ENCODE measurements at places on chromosomes 5 and 9. TPM values are rescaled to one million over a fixed set of nuclear protein-coding genes. Genes with fewer than 3 reads are reported as not detected.

GRCh38 chr9:6226696-6227095 is 11.1 kb downstream of the IL33 start:
- DNase-seq: no peak

DNA sequence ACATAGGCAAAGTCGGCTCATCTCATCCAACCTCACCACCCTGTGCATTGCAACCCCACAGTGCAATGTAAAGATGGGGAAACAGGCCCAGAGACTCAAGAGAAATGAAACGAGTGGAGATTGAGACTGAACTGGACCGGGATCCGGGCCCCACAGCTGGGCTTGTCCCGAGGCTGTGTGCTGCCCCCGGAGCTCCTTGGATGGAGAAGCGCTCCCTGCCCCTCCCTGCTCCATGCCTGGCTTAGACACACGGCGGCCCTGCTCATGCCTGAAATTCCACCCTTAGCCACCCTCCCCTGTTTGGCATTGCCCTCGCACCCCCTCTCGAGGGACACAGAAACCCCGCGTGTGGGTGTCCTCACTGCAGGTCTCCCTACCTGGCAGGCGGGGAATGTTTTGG is 27.2 kb upstream of the FCN1 start:
- no peak for DNase-seq

The GFPT2 gene
- 10.6 TPM for total RNA-seq

The STARD4 gene
- 2.3 TPM for total RNA-seq

The CDK9 gene
- 47.7 TPM for total RNA-seq

- no peak for DNase-seq
These were observed 48.4 kb upstream of the SNAPC3 start for GRCh38 chr9:15374310-15374709.

DNA sequence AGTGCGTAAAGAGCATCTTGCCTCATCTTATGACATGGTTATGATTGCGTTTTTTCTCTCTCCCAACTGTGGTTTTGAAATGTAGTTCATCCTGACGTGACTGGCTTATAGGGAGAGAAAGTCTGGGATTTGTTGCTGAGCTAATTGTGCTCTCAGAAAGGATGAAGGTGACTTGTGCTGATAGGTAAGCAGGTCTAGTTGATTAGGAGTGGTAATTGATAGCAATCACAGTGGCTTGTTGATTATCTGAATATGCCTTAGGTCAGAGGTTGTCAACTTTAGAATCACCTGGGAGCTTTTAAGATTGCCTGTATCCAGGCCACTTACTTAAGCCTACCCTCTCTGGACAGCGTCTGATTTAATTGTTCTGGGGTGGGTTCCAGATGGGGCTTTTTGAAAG is 117.8 kb downstream of the TLE4 start:
- DNase-seq: no peak

The TAS2R1 gene
- total RNA-seq: not detected

- no peak for DNase-seq
These were observed 153.8 kb upstream of the RASA1 start for GRCh38 chr5:87113861-87114260.

- DNase-seq: no peak
These were observed 99.3 kb upstream of the LHFPL2 start for GRCh38 chr5:78747705-78748359.

GRCh38 chr9:38727497-38728001 is 7.6 kb upstream of the FAM240B start:
- DNase-seq: no peak

- no peak for DNase-seq
These were observed 54.2 kb downstream of the RASGRF2 start for GRCh38 chr5:81014348-81014747.

DNA sequence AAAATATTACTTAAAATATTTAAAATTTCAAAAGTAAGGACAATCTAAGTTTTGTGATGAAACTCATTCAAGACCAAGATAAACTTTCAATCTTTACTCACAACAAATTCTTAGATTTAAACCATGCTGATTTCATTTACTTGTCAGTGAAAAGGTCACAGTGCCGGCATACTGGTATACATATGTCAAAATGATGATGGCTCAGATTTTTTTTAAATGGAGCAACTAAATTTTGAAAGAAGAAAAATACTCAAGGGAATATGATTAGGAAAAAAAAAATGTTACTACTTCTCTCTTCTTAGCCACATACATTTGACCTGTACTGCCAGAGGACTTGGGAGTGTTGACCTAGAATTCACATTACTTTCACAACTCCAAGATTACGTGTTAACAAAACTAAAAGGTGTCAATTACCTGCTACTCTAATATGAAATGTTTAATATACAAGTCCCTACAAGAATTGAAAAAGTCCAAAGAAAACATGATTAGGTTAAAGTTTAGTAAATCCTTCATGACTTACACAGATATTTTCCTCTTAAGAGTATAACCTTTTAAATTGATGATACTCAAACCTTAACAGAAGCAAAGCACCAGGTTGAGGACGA is 4.6 kb downstream of the EFNA5 start:
- DNase-seq: no peak

The BTNL9 gene
- 3.2 TPM for total RNA-seq

DNA sequence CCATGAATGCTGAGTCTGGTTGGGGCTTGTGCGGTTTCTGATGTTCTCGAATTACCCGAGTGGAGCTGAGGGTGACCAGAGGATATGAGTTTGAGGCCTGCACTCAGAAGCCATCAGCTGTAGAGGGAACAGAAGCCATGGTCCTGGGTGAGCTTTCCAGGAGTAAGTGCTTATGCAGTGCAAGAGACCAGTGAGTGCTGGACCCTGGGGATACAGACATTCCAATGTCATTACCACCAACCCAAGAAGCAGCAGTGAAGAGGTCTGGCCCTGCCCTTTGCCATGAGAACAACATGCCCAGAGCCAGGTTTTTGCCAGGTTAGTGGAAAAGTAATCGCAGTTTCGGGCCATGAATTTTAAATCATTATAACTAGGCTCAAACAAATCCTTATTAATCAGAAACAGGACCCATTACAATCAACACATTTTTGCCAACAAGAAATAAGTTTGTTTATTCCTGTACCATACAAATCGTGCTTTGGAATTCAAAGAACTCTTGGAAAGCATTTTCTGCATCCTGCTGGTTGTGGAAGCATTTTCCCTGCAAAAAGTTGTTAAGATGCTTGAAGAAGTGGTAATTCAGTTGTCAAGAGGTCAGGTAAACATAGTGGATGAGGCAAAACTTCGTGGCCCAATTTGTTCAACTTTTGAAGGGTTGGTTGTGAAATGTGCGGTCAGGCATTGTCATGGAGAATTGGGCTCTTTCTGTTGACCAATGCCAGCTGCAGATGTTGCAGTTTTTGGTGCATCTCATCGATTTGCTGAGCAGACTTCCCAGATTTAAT is 154.6 kb downstream of the SYK start:
- DNase-seq: no peak

GRCh38 chr5:176734756-176735342 is 75.5 kb upstream of the UNC5A start:
- peak; percentile 15 for DNase-seq

The SMIM33 gene
- not detected for total RNA-seq

- no peak for DNase-seq
These were observed 33.9 kb downstream of the JAKMIP2 start for GRCh38 chr5:147748590-147748989.

The TMC1 gene
- total RNA-seq: not detected

DNA sequence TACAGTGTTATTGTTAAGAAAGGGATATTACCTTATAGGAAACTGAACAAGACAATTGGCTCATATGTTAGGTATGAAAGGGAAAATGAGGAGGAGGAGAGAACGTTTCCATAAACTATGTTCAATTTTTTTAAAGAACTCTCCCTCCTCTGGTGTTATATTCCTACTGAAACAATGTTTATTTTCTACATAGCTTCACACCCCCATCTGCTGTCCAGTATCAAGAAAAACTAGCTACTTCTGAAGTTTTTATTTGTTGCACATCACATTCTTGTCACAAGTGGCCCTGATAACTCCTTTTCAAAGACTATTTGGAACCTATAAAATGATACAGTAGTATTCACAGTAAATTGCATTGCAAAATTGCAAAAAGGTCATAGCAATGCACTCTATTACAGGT is 223.4 kb upstream of the FAM174A start:
- DNase-seq: no peak

GRCh38 chr9:120348951-120349429 is 231.0 kb downstream of the CDK5RAP2 start:
- DNase-seq: no peak

The ADAMTS19 gene
- 0.08 TPM for total RNA-seq

GRCh38 chr9:87850391-87850790 is 32.3 kb upstream of the SPATA31E1 start:
- no peak for DNase-seq

The SPINK13 gene
- total RNA-seq: not detected

The ZNF367 gene
- 0.37 TPM for total RNA-seq

GRCh38 chr9:125370786-125371185 is 109.2 kb downstream of the GAPVD1 start:
- DNase-seq: no peak

The RALGDS gene
- 20.2 TPM for total RNA-seq

The GAS1 gene
- 16.7 TPM for total RNA-seq

DNA sequence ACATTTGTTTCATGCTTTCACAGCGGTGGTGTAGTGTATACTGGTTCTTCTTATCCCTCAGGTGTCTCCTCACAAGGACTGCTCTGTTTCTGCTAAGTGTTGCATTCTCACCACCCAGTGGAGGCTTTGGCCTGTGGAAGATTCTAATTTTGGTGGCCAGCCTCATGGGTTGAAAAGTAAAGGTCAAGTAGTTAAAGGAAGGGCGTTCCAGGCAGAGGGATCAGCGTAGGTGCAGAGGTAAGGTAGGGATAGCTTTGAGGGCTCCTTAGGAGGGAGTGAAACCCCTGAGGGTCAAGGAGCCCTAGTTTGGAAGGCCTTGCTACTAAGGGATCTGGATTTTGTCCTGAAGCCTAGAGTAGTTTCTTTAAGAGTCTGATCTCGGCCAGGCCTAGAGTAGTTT is 4.6 kb upstream of the RACK1 start:
- DNase-seq: no peak

The GPR150 gene
- total RNA-seq: 4.6 TPM

The RACK1 gene
- 1,539 TPM for total RNA-seq

The DMRTA1 gene
- total RNA-seq: 1.7 TPM

The PPP1R26 gene
- total RNA-seq: 12.3 TPM

The PRDM9 gene
- not detected for total RNA-seq

All from pancreas (tissue), 10 donors.